Activated naive CD4-positive, alpha-beta T cell treated with anti-CD3 and anti-CD28 coated beads for 36 hours (primary cell): ENCODE measurements at places on chromosomes 5 and 9.
A peak's percentile ranks its signal among the peaks of the same experiment; 100 is the strongest.

DNA sequence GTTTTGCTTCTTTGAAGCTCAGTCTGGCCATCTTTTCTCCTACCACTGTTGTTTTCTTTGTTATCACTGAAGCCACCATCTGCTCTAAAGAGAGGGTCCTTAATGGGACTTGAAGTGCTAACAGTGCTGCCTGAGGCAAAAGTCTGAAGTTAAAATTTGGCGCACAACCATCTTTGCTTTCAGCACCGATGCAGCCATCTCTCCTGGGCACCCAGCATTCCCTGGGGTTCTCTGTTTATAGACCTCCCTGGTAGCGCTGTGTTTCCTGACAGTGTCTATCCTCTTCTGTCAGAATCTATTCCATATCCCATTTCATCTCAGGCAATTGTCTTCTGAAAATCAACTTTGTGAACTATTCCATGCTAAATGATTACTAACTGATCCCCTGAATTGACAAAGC is 491.5 kb upstream of the MPDZ start:
- no peak for DNase-seq

- no peak for DNase-seq
Observed at GRCh38 chr9:6590772-6591384, 54.7 kb downstream of the GLDC start.

GRCh38 chr9:98134702-98135557 is 15.9 kb upstream of the TRIM14 start:
- no peak for DNase-seq

DNA sequence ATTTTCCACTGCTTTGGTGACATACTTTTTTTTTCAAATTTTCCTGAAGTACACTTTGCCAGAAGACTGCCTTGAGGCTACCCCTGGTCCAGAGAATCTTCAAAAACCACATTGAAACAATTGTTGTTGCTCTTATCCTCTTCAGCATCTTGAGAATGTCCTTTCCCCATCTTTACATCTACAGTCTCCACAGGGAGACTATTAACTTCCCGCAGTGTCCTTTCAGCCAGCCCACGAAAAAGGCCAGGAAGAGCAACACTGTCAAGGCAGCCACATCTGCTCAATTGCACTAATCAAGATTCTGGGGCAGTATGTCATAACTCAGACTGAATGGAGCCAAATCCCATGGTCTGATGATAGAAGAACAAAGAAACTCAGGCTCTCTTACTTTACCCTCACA is 148.3 kb downstream of the ENC1 start:
- no peak for DNase-seq

DNA sequence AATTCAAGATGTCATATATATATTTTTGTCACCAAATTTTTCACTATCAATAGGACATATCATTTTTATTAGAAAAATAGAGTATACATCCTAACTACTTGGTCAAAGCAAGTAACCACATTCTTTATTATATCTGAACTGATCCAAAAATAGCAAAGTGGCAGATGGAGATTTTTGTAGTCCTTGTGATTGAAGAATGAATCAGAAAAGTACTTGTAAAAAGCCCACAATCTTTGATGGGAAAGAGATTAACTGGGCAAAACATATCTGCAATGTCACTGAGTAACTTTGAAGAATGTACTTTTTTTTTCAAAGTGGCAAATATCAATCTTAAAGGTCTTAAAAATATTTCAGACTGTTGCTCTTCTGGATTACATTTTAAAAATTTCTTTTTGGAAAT is 1040.6 kb upstream of the SEMA6A start:
- DNase-seq: no peak

- DNase-seq: no peak
Observed at GRCh38 chr5:21049901-21050300, 1061.9 kb upstream of the CDH18 start.

DNA sequence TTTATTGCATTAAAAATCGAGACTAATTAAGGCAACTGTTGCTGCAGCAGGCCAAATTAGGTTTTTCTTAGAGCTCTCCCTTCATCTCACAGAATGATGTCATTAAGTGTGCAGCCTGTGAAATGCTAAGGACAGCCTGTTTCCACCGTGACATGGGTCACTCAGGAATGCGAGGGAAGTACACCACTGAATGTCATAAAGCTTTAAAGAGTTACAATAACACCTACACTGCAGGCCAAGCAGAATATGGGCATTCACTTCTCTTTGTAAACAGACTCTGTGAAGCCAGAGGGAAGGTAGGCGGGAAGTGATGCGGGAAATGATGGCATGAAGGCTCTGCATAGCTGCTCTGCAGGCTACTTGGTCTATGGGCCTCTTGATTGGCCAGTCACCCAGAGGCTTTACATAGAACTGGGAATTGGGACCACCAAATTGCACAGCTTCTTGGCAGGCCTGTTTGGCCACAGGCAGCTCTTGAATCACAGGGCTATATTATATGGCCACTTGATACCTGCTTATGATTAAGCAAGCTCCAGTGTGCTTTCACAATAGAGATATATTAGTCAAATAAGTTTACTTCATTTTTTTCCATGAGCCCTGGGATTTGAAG is 28.4 kb upstream of the AOPEP start:
- DNase-seq: no peak

- no peak for DNase-seq
Observed at GRCh38 chr5:165594693-165595092, 2089.3 kb downstream of the MAT2B start.

- peak; percentile 26 for DNase-seq
Observed at GRCh38 chr5:138338411-138339090, 485 bp downstream of the FAM53C start.

GRCh38 chr5:62483556-62483955 is 71.0 kb downstream of the IPO11 start:
- no peak for DNase-seq

DNA sequence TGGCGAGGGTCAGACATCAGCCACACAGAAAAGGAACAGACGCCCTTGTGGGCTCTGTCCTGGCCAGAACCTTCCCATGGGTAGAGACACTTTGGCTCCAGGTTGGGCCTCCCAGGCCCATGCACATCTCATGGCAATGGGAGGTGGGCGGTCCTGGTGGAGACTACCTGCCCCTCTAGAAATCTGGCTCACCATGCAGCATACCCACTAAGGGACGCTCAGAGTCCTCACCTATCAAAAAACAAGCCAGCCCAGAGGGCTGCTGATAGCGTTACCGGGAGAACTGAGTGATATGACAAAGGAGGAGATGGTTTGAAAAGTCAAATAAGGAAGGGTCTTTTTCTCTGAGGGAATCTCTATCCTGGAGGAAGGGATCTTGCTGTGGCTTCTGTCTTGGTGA is 62.1 kb downstream of the C5orf15 start:
- DNase-seq: peak; percentile 35

GRCh38 chr5:114055318-114056184 is 306.3 kb upstream of the KCNN2 start:
- no peak for DNase-seq
